Activated naive CD8-positive, alpha-beta T cell treated with anti-CD3 and anti-CD28 coated beads, Interleukin-2, amount 50 U/mL, for 16 hours (primary cell): ENCODE measurements at places on chromosomes 3 and 15.

GRCh38 chr3:79361748-79362378 is 405.9 kb downstream of the ROBO1 start:
- DNase-seq, result no peak

DNA sequence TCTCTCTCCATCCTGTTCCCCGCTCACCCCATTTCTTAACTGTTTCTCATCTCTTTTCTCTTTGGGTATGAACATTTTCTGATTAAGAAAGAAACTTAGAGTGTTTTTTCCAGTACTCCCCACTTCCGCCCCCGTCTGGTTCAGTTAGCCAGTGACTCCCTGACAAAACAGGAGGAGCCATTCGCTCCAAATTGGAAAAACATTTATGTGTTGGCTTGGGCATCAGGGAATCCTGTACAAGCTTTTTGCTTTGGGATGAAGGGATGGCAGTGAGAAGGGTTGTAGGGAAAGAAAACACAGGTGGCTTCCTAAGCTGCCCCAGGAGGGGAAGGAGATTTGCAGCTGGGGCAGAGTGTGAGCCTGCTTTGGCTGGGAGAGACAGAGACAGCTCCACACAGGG is 47.0 kb downstream of the BOC start:
- no peak for DNase-seq

DNA sequence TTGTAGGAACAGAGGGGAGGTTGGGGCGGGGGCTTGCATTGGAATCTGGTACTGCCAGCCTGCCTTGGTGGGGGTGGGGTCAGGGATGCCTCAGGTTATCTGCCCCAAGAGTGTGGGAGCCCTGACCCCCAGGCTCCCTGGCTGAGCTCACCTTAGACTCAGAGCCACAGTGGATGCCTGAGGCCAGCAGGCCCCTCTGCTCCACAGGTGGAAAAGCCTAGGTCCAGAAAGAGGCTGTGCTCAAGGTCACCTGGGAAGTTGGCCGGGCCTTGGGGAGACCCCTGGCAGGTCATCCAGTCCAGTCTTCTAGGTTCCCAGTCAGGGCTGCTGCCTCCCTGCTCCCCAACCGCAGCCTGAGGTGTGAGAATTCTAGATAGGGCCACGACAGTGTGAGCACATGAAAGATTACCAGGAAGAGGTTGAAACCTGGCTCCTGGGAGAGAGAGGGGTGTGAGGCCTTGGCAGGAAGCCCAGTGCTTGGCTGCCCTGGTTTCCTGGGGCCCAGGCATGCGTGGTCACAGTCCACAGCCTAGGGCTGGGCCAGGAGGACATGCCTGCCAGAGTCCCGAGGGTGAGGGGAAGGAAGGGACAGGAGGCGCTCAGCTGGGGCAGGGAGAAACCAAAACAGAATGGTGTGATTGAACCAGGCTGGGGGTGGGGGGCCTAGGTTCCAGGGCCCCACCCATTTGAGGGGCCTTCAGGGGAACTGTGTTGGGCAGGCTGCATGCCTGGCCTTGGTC is 4.9 kb downstream of the HDAC11 start:
- no peak for DNase-seq

- DNase-seq, result no peak
Measured at GRCh38 chr15:93831641-93832040, 399.7 kb upstream of the MCTP2 start.

GRCh38 chr3:39264053-39264452 is 15.8 kb downstream of the CX3CR1 start:
- no peak for DNase-seq
